ENCODE measurements at places on chromosomes 2 and 18. TPM values are rescaled to one million over a fixed set of nuclear protein-coding genes. Genes with fewer than 3 reads are reported as not detected.

DNA sequence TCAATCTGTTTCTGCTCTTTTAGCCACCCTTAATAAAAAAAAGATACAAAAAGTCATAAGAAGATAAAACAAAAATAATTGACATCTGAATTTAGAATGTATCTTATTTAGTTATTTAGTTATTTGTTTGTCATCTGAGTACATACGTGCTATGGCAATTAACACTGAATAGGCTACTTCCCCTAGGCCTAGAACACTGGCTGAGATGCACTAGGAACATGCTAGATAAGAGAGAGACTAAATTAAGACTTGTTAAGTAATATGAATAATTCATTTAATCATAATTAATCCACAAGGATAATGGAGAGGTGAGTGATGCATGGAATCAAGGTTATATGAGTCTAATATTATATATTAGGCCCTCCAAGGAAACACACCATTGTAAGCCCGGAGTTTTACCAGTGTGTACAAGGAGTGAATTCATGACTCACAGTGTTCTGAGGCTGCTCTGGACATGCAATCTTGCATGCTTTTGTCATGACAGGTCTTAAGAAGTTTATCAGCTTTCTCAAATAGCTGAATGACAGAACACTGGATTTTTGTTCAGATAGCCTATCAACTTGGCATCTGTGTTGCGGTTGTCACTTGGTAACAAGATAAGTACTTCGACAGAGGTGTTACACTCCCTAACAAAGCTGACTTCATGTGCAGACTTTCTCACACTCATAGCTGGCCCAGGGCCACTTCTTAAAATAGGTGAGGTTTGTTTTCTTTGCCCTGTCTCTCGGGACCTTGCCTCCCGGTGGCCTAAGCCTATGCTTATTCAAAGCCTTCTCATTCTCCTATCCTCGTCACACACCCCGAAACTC, 5.0 kb upstream of the SERPINB2 start:
- DNase-seq = peak; percentile 73

- DNase-seq = no peak
Measured at GRCh38 chr2:53652131-53652530, 115.5 kb upstream of the CHAC2 start.

- DNase-seq = no peak
Measured at GRCh38 chr2:11753452-11753885, 7.0 kb downstream of the LPIN1 start.

DNA sequence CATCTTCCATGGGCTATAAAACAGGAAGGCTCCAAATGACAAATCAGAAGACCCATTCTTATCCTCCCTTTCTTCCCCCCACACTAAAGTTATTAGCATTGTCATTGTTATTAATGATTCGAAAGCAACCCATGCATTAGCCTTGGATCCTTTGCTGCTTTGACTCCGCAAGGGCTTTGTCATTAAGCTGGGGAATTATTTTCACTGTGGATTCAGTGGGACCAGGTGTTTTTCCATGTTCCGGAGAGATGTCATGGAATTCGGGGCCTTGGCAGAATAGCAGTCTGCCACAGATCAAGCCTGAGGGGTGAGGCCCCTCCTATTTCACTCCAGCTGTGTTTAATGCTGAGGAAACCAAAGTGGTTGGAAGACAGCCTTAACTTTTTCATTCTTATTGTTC, 357.1 kb downstream of the EN1 start:
- DNase-seq = no peak

GRCh38 chr2:212265777-212266176, 272.8 kb downstream of the ERBB4 start:
- no peak for DNase-seq

Gene C2orf66
- not detected for polyA plus RNA-seq

GRCh38 chr2:188170356-188170755, 121.3 kb upstream of the GULP1 start:
- no peak for DNase-seq

Gene MXD1
- polyA plus RNA-seq = 9.8 TPM

Gene CD207
- polyA plus RNA-seq = not detected

Gene CDKL4
- polyA plus RNA-seq = not detected

Gene FBLN7
- 0.22 TPM for polyA plus RNA-seq
